ENCODE measurements at places on chromosomes 3 and 15. TPM values are rescaled to one million over a fixed set of nuclear protein-coding genes. Genes with fewer than 3 reads are reported as not detected.

DNA sequence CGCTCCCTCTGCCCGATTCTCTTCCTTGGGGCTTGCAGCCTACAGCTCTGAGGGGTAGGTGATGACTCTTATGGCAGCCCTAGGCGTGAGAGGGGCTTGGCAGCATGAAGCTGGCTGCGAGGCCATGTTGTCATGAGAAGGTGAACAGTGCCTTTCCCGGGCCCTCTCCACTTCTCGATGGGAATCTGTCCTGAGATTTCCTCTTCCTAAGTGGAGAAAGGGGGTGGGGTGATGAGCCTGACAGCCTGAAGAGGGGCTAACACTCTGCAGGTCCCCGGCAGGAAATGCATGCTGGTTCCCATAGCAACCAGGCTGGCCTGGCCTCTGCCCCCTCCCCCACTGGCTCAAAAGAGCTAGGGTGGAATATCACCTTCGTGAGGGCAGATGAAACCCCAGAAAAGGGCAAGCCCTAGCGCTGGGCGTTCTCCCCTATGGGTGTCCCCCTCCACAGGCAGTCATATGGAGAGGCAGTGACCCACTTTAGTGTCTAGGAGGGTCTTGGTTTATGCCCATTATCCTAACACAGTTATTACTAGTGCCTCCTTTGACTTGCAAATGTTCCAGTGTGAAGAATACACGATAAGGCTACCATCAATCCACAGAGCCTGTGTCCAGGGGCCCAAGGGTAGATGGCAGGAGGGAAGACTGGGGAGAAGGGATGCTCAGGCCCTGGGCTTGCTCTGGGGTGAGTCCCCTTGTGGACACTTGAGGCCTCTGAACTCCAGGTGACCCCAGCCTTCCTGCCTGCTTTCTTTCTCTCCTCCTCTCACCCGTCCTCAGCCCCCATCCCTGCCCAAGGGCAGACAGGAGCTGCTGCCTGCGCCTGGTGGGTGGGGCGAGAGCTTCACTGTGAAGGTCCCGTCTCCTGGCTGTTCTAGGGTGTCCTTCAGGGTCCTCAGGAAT lies 13.2 kb downstream of the EPHB3 start:
- no peak for DNase-seq

- DNase-seq = no peak
Observed at GRCh38 chr15:74196175-74196574, 6.4 kb downstream of the STRA6 start.

GRCh38 chr3:43348852-43349574 lies 62.7 kb downstream of the SNRK start:
- no peak for DNase-seq

The RARB gene
- total RNA-seq = 16.6 TPM

- DNase-seq = no peak
Observed at GRCh38 chr3:124916837-124917409, 17.6 kb downstream of the MUC13 start.

The CLRN1 gene
- total RNA-seq = not detected

DNA sequence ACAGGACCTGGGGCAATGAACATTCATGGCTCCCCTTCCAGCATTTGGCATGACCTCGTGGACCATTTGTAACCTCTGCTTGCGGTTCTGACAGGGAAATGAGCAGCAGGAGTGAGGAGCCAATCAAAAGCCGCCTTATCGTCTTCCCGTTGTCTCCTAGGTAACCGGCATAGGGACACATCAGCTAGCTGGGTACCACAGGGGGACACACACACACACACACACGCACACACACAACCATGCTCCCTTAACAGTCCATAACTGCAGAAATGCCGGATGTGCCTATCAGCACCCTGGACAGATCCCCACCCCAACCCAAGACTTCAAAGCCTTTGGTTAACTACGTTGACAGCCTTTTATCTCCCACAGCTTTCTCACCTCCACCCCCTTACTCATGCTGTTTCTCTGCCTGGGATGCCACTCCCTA lies 53.4 kb upstream of the CCDC174 start:
- no peak for DNase-seq

All from tibial nerve (tissue), 4 donors.